Activated CD8-positive, alpha-beta memory T cell treated with anti-CD3 and anti-CD28 coated beads for 48 hours (primary cell): ENCODE measurements at places on chromosomes 2 and 18.

DNA sequence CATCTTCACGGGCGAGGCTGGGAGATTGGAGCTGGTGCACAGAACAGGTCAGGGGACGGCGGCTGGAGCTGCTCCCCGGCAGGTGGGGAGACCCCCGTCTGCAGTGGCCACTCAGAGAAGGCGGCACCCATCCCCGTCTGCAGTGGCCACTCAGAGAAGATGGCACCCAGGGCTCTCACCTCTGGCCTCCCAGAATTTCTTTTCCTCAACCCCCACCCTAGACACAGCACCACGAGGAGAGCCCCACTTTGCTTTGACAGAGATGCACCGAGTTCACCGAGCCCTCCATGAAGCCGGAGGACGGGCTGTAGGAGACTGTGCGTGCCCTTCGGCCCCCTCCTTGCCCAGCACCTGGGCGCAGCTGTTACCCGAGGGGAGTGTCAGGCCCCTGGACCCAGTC, 201.6 kb upstream of the SALL3 start:
- DNase-seq, result no peak

DNA sequence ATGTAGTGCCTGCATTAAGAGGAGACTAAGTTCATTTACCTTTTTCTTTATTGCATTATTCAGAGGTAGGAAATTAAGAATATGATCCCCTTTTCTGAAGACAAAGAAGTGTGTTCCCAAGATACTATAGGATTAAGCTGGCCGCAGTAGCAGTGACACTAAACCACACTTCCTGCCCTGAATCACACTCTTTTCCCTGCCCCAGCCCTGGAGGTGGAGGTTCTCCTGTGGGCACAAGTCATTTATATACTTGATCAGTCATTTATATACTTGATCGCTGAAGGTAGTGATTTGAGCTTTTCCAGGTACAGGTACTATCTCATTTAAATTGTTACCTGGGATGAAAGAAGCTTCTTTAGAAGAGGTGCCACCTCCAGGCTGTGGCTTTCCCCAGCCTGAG, 78.6 kb downstream of the ARMC9 start:
- no peak for DNase-seq

DNA sequence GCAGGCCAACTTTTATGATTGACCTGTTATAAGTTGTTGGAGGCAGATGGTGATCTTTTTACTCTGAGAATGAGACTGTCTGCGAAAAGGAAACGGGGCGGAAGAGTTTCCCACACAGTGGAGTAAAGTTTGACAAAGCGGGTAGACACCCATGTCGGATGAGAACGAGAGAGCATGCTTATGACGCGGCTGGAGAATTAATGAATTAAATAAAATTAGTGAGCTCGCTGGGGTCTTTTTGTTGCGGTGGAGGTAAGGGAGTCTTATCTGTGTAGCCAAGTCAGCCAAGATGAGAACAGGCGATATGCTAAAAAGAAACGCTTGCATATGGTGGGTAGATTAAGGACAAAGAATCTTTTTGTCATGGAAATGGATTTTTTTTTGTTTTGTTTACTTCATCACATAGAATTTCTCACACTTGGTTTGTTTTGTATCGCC, 1.8 kb downstream of the SALL3 start:
- no peak for DNase-seq

DNA sequence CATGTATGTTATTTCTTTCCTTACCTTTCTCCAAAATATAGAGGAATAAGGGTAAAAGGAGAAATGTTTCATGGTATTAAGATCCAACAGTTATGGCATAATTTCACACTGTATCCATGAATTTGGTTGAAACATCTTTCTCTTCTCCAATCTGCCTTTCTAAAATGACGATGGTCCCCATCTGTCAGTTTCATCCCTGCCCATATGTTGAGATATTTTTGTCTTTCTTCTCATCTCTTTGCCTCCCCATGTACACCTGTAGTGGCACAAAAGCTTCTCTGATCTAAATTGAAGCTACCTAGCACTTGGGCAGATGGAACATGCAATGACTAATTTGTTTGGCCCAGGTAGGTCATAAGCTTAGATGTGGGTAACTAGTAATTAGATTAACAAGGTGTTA, 90.7 kb upstream of the LRRTM1 start:
- no peak for DNase-seq

GRCh38 chr2:8999102-8999446, 4.4 kb downstream of the MBOAT2 start:
- DNase-seq, result no peak

- no peak for DNase-seq
These were observed 122.9 kb upstream of the ACVR1C start for GRCh38 chr2:157751462-157752058.
